A549 (cell line): ENCODE measurements at places on chromosomes 3 and 15.

GRCh38 chr3:129507181-129507831 lies 21.1 kb upstream of the RHO start:
- DNase-seq: no peak

GRCh38 chr3:168058481-168058880 lies 37.2 kb downstream of the GOLIM4 start:
- DNase-seq: no peak

DNA sequence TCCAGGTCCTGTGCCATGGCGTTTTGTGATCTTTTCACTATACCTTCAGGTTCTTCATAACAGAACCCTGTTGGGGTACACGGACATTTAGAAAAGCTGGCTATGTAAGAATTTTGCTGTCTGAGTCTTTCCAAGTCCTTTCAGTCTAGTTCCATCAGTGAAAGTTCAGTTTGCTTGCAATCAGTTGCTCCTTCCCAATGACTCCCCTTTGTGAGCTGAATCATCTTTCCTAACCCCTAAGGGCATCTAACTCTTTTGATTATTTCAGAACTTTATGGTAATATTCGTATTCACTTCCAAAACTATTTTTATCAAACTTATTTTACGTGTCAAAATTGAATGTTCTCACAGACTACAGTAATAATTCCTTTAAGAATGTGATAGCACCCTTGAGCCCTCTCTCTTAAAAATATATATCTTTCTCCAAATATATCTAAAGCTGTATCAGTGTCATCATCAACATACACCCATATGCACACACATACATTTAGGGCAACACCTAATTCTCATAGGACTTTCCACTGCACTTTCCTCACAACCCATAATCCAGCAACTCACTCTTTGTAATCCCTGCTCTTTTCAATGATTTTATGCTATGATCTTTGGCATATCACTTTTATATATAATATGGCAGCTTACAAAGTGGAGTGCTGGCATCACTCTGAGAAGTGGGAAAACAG lies 263.7 kb downstream of the GBE1 start:
- DNase-seq: no peak

GRCh38 chr3:14403619-14404155 lies 1.3 kb downstream of the SLC6A6 start:
- DNase-seq: no peak

DNA sequence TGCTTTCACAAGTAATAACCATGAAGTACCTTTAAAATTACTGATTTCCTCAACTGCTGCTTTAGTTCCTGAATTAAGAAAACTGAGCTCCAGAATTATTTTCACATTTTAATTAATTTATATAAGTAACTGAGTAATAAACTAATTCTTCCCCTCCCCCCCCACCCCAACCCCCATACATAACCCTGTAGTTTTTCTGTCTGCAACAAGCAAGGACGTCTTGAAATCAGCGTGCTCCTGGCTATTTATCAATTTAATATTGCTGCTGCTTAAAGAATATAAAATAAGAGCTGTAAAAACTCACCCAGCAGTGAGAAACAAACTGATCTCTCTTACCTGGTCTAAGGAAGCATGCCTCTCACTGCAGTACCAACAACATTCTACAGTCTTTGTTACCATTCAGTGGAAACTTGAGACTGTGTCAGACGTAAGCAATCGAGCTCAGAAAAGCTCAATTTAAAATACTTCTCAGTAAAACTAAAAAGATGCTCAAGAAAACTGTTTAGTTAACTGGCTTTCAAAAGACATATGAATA lies 121.0 kb downstream of the TFDP2 start:
- DNase-seq: no peak

- no peak for DNase-seq
These were observed 13.8 kb downstream of the CCNDBP1 start for GRCh38 chr15:43198992-43199391.

GRCh38 chr15:80779658-80780415 lies 667 bp downstream of the CEMIP start:
- DNase-seq: peak; percentile 41

DNA sequence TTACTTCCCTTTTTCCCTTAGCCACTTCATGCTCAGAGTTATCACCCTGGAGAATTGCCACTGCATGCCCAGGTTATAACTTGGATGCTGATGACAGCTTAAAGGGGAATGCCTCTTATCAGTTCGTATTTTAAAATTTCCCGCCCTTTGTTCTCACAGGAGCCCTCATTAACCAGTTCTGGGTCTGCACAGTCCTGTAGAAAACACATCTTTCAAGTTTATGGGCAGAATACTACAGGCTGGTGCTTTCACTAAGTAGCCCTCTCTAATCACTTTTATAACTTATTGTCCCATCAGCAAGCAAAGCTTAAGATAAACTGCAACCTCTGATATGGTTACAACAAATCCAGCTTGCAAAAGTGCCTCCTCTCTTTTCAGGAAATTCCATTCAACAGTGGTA lies 587.3 kb upstream of the UBE2E2 start:
- no peak for DNase-seq

DNA sequence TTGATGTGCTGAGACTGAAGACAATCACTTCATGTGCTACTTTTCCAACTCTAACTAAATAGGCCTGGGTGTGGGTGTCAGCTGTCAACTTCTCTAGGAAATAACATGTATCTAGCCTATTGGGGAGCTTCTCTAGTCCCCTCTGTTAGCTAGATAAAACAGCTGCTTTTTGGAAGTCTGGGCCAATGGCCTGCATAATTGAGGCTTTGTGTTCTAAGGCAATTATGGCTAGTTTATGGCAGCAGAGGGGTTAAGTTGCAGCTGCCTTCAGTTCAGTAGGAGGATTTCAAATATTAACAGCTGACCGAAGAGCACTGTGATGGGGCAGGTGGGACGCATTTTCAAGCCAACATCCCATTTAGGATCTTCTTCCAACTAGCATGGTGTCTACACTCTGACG lies 6.4 kb downstream of the COL8A1 start:
- DNase-seq: no peak

- no peak for DNase-seq
These were observed 1.6 kb downstream of the LINGO1 start for GRCh38 chr15:77630956-77631744.

DNA sequence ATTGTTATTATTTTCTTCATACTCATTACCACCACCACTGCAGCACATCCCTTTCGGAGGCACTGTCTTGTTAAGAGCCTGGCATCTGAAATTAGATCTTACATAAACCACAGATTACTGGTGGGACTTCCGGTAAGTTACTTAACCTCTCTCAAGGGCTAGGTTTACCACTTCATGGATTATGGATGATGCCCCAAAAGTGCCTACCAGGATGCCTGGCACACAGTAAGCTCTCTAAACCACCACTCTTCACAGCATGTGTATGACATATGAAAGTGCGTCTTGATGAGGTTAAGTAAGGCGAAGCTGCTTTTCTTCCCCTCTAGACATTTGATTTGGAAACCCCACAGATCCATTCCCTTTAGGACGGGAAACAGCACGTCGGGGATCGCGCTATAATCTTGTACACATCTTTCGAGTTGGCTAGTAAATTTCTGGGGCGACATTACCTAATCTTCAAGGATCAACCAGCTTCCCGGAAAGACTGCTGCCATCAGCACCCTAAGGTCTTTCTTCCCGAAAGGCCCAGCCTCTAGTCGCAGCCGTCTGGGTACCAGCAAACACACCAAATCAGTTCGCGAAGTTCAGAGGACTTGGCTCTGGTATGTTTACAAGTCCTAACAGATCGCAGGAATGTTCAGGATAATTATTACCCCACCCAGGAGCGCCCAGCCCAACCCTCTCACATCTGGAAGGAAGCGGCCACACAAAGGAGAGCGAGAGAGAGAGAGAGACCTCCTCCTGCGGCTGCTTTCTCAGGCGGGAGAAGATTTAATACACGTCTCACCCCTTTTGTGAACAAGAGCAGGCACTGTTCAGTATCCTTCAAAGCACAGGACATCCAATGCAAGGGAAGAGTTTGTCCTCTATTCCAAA lies 155.1 kb upstream of the FRMD4B start:
- no peak for DNase-seq

DNA sequence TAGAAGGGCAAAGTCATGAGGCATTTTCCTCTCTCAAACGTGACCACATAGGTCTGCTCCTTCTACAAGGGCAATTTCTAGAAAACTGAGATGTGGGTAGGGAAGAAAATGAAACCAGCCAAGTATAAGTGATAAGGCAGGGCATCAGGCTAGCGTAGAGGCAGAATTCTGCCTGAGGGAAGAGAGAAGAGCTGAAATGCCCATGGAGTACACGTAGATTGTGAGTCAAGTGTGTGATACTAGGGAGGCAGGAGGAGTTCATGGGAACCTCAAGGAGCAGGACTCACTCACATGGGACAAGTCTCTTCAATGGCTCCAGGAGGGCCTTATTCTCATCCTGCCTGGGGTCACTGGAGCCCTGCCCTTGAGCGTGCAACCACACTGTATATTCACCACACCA lies 34.9 kb upstream of the PPP4R2 start:
- no peak for DNase-seq

- no peak for DNase-seq
These were observed 29.0 kb downstream of the RAB27A start for GRCh38 chr15:55260562-55261131.

GRCh38 chr15:52121006-52121405 lies 8.4 kb upstream of the BCL2L10 start:
- no peak for DNase-seq

- no peak for DNase-seq
These were observed 28.6 kb upstream of the NDUFB4 start for GRCh38 chr3:120567370-120568201.

DNA sequence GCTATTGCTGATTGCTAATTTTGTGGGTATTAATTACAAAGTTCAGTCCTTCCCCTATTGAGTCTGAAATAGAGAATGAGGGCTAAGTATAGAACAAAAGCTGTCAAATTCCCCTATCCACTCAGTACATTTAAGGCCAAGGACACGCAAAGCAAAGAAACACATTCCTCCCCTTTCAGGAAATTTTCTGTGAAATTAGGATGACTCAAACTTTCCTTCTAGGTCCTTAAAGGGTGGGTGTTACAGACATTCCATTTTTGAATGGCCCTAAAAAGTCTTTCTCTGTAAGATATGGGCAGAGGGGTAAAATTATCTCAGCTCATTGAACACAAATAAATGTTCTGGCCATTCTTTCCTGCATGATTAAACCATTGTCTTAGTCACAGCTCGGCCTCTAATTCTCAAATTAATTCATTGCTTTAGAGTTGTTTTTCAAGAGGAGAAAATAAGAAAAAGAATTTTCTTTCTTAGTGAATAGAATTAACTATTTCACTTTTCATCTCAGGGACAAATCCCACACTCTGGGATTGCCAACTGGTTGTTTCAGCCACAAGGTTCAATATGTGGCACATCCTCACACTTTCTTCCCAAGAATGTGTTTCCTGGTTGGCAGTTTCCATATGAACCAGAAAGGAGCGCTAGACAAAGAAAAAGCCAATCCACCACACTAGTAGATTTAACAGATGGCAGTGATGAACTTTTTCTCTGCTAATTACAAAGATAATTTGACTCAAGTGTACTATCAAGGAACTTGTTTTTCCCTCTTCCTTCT lies 424.1 kb downstream of the ZNF385D start:
- no peak for DNase-seq

GRCh38 chr3:111729087-111729846 lies 129.8 kb upstream of the PHLDB2 start:
- DNase-seq: no peak

DNA sequence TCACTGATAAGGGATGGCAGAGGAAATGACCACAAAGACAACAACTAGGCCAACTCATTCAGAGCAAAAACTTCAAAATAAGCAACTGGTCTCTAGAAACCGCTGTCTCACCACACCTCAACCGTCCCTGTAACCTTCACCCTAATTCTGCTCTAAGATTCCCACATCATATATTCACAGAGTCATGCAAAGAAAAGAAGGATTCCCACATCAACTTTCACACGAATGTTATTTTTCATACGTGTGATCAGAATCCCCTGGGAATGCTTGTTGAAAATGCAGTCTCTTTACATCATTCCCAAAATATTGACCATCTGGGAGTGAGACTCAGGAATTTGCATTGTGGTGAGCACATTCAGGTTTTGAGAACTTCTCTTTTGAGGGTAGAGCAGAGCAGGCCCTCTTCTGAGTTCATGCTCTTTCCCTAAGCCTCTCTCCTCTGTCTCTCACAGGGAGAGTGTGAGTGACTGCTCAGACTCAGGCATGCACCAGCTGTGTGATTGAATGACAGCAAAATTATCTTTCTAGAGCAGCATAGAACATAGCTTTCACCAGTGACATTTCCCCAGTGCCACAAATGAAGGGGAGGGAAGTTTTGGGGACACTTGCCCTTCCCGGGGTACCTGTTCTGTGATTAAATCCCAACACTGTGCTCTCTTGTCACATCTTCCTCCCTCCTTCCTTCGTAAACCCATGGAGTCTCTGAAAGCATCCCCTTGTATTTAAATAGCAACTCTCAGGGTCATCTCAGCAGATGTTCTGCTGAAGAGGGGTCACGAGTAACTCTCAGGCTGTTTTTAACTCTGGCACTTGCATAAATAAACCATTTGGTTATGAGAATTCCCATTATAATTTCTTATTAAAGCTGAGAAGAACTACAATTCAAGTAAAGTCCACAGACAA lies 170.9 kb downstream of the PLCL2 start:
- no peak for DNase-seq

GRCh38 chr3:94336046-94336753 lies 273.3 kb downstream of the NSUN3 start:
- peak; percentile 2 for DNase-seq
